ENCODE measurements at places on chromosomes 4 and X.

DNA sequence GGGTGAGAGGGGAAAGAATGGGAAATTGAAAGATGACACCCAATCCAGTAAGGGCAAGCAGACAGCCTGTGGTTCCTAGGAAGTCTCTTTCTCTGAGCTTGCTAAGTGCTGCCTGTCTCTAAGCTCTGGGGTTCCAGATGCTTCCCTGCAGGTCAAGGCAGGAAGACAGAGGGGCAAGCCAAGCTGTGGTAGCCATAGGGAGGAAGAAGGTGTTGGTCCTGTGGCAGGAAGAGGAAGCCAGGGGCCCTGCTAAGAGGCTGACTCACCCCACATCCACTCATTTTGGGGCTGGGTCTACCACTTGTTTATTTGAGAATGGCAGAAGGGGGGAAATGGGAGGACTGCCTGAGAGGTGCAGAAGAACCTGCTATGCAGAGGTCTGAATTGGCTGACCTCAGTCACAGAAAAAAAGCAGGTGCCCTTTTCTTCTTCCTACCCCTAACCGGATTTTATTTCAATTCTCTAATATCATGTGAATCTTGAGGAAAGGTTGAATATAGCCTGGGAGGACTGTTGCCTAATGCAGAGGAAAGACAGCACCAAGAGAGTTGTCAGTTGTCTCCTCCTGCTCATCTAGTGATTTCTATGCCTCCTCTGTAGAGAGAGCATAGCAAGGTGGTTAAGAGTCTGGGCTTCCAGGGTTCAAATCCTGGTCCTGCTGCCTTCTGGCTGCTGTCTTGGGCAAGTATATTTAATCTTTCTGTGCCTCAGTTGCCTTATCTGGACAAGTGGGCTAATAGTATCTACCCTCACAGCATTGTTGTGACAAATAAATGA is 27.4 kb downstream of the HOPX start:
- DNase-seq: no peak

- no peak for DNase-seq
Observed at GRCh38 chrX:28120072-28120471, 138.8 kb upstream of the DCAF8L1 start.

GRCh38 chr4:116501954-116502353 is 583.4 kb downstream of the TRAM1L1 start:
- DNase-seq: no peak

DNA sequence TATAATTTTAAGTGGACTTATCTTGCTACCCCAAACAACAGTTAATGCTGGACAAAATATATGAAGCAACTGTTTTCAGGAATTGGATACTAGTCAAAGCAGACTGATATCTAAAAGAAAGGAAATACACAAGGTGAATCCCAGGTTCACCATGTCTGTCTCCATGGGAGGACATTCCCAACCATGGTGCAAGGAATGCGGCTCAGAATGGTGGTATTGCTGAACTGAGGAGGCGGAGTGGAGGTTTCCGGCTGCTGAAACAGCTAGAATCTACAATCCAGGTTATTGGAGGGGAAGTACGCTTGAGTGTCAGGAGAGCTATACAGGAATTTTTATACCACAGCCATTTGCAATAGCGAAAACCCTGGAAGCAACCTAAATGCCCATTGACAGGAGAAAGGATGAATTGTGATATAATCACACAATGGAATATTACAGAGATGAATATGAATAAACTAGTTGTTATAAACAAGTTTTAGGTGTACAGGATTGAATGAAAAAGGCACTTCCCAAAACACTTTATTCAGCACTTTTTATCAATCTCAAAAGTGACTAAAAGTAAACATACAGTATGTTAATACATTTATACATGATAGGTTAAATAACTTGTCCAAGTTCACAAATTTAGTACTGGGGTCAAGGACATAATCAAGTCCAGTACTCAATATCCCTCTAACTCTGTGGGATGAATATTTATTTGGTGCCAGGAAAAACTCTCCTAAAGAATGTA is 9.0 kb downstream of the HMGB2 start:
- no peak for DNase-seq

DNA sequence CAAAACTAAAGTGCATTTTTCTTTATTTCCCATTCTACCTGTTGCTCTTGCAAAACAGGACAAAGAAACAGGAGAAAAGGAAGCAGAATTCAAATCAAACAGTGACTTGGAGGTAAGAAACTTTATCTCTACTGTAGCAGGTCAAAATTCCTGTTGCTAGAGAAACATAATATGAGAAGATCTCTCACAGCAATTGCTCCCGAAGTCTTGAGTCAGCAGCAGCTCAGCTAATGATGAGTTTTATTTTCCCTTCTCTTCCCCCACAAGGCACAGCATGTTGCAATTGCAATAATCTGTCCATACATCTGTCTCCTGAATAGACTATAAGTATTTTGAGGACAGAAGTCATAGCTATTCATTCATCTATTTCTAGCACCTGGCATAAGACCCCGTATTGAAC is 112.7 kb downstream of the CLNK start:
- no peak for DNase-seq

DNA sequence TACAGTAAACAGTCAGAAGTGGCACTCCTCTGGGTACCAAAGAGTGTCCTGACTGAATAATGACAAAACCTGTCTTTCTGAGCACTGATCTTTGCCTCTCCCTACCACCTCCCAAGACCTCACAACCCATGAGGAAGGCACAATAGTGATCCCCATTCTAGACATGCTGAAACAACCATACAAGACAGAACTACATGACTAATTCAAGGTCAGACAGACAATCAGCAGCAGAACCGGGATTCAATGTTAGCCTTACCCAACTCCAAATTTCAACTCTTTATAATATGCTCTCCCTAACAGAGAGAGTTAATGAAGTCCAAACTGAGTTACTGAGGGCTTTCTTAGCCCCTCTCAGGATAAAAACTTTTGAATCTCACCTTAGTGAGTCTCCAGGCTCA is 71.0 kb downstream of the IRF2 start:
- no peak for DNase-seq

- no peak for DNase-seq
Observed at GRCh38 chrX:31036895-31037294, 34.9 kb downstream of the FTHL17 start.

- no peak for DNase-seq
Observed at GRCh38 chr4:6027392-6027791, 9.2 kb upstream of the C4orf50 start.

GRCh38 chr4:26431461-26432180 is 58.7 kb downstream of the CCKAR start:
- DNase-seq: no peak

GRCh38 chr4:78608684-78609083 is 57.1 kb downstream of the ANXA3 start:
- no peak for DNase-seq

GRCh38 chr4:176635372-176636261 is 157.1 kb downstream of the VEGFC start:
- no peak for DNase-seq

DNA sequence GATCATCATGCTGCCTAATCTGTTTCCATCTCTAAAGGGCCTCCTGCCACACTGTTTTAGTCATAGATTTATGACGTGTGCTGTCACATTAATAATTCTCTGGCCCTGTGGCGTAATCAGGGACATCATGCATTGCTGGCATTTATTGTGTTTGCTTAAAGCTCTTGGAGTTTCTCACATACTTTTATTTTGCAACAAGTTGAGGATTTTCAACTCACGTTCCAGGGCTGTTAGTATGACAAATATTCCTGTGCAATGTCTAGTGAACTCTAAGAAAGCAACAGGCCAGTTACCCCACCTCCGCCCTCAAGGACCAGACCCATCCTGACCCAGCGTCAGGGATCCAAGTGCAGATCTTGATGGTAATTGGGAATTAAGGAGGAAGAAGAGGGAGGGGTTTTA is 7.8 kb upstream of the PIGA start:
- no peak for DNase-seq

DNA sequence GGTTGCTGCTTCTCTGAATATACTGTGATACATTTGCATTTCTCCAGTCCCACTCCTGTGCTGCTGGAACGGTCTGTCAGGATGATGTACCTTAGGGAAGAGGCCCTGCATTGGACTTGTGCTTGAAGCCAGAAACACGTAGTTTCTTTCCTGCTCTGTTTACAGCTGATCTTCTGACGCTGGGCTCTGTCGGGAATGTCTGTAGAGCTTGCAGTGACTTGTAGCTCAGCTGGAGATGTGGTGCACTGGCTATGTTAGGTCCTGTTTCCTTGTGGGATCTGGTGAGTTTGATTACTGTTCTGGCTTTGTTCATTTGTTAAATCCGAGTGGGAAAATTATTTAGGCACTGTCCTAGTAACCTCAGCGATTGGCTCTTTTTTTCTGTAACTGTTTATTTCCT is 137.2 kb upstream of the WDR1 start:
- no peak for DNase-seq

DNA sequence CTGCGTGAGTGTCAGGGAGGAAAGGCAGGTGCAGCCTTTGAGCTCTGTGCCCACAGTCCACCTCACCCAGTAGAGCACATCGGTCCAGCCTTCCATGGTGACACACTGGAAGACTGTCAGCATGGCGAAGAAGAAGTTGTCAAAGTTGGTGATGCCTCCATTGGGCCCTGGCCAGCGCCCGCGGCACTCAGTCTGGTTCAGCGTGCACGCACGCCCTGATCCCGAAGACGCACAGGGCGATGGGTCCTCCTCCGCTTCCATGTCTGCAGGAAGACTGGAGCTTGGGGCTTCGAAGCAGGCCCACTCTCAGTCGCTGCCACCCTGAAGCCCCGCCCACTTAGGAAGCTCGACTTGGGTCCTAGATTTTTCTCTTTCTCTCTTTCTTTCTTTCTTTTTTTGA is 5.0 kb downstream of the CACNA1F start:
- no peak for DNase-seq

DNA sequence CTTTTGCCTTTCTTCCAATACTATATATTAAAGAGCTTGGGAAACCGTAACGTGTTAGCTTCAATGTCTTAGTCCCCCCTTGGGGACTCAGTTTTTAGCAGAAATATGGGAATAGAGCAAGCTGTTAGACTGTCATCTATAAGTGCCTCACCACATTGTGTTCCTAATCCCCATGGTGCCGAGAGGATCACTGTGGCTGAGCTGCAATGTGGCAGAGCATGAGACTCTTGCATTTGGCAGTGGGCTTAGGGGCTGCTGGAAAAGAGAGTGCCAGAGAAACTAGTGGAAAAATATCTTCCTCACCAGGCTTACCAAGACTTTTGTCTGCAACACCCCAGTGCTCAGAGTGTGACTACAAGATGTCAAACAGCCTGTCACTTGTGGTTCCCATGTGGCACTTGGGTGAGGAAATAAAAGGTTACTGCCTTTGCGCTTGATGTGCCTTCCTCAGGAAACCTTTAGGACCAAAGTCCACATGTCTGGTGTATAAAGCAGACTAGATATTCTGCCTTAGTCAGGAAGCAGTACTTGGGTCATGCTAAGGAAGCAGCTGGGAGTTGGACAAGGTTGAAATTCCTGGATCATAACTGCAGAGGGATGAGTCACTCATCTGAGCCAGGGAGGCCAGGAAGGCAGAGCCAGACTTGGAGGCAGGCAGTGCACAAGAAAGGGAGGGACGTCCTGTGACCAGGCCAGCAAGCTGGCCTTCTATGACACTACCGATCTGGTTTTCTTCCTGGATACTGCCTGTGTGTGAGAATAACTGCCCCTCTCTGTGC is 9.7 kb upstream of the MAGEA4 start:
- no peak for DNase-seq

GRCh38 chr4:77579406-77580076 is 26.1 kb upstream of the CXCL13 start:
- no peak for DNase-seq

All from stimulated activated CD8-positive, alpha-beta memory T cell treated with anti-CD3 and anti-CD28 coated beads, Interleukin-15, amount 100 ng/mL, for 24 hours (primary cell).